MG63 (cell line): ENCODE measurements at places on chromosomes 3 and 15. TPM values are rescaled to one million over a fixed set of nuclear protein-coding genes. Genes with fewer than 3 reads are reported as not detected.
A peak's percentile ranks its signal among the peaks of the same experiment; 100 is the strongest.

Gene EFCC1
- total RNA-seq, result not detected in 2 replicates

Gene GXYLT2
- 0.81 and 0.89 TPM in 2 replicates for total RNA-seq

DNA sequence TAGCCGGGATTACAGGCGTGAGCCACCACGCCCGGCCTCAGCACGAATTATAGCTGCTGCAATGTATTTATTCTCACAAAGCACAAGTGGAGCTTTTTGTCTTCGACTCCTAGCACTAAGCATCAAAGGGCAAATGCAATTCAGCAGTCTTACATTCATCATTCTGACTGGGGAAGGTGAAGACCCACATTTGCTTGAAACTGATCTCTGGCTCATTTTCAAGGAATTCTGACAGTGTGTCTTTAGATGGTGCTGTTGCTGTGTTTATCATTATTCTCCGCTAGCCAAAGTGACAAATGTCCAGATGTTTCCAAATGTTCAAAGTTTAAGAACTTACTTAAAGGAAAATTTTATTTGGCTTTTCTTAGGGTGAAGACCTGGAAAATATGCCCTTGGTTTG, 55.9 kb downstream of the SGO1 start:
- DNase-seq, result no peak

Gene SLC28A1
- not detected in 2 replicates for total RNA-seq

Gene A4GNT
- total RNA-seq, result not detected in 2 replicates

- no peak for DNase-seq
Observed at GRCh38 chr15:70526974-70527325, 236.4 kb downstream of the UACA start.

Gene TEX55
- not detected in 2 replicates for total RNA-seq

- no peak for DNase-seq
Observed at GRCh38 chr3:42013691-42014457, 52.0 kb upstream of the ULK4 start.

Gene PIGZ
- 3.0 TPM in 1 of 2 replicates, not detected in the other for total RNA-seq

- no peak for DNase-seq
Observed at GRCh38 chr15:45544266-45545023, 21.9 kb upstream of the SLC30A4 start.

Gene DOCK3
- 0.26 TPM in 1 of 2 replicates, not detected in the other for total RNA-seq

DNA sequence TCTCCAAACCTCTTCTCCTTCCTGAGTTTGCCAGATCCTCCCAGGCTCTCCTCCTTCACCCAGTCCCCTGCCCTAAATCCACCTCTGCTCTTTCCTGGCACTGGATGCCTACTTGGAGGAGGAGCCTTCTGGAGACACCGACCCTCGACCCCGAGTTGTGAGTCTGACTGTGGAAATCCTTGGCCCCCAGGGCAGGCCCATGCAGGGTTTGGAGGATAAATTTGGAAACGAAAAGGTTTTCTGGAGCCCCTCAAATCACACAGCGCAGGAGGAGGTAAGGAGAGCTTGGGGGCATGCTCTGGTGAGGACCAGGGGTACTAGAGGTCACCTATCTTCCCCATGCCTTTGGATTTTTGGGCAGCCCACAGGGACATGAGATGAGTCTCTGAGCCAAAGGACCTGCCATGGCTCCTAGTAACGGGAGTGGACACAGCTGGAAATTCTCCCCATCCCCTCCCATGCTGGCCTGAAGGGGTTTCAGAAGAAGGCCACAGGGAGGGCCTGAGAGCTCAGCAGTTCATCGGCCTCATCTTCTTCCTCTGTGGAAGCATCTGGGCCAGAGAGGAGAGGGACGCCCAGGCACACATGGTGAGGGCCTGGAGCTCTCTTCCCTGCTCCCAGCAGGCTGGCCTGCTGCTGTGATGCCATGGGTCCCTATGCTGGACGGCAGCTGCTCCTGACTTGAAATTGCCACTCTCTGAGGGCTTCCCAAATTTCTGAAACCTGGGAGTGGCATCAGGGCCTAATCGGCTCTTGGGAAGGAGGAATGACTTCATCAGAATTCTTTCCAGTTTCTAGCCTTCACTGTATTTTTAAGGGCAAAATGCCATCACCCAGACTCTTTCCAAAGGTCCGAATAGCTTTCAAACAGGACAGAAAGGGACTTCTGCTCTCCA, 68.6 kb upstream of the ITGA11 start:
- no peak for DNase-seq

Gene DNAH12
- not detected in 2 replicates for total RNA-seq

- no peak for DNase-seq
Observed at GRCh38 chr15:39100106-39100660, 480.7 kb upstream of the THBS1 start.

- no peak for DNase-seq
Observed at GRCh38 chr15:74642348-74642733, 26.7 kb downstream of the CLK3 start.

- DNase-seq, result peak; percentile 78
Observed at GRCh38 chr15:63487076-63487757, 17.2 kb upstream of the USP3 start.

DNA sequence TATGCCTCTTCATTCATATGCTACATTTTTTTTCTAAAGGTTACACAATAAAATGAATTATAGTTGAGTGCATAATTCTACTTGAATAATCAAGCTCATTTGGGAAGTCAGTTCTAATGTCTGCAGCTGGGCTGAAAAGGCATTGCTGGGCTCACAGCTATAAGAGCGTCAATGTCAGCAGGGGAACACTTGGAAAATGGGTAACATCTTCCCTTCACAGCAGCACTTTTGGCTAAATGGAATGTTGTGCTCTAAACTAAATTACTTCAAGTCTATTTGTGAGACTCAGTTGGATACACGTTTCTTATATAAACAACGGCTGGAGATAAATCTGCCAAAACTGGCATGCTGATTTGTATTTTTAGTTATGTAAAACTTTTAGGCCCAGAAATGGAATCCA, 357.8 kb downstream of the TBL1XR1 start:
- no peak for DNase-seq

GRCh38 chr15:74405823-74406222, 27.9 kb downstream of the SEMA7A start:
- DNase-seq, result no peak

DNA sequence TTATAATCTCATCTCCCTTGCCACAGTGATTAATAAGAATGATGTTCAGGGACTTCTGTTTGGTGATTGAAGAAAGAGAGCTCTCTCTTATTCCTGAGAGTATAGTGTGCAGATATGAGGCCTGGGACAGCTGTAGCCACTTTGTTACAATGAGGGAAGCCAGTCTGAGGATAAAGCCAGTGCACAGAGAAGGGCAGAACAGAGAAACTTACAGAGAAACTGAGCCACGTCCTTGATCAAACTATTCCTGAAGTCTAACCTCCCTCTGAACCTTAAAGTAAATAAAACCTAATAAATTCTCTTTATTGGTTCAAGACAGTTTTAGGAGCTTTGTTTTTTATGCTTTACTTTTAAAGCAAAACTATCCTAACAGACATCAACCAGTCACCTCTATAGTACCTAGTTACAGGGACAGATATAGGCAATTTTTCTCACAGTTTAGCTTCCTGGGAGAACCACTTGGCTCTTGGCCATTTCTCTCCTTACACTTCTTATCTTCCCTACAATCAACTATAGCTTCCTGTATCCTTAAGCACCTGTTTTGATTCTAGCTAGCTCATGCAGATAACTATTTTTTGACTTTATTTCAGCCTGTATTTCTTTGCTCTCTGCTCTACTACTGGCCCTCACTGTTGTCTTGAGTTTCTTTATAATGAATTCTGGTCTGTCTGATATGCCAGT, 284.4 kb downstream of the SHQ1 start:
- no peak for DNase-seq

Gene DNASE1L3
- not detected in 2 replicates for total RNA-seq

Gene SLC28A2
- total RNA-seq, result not detected in 2 replicates

DNA sequence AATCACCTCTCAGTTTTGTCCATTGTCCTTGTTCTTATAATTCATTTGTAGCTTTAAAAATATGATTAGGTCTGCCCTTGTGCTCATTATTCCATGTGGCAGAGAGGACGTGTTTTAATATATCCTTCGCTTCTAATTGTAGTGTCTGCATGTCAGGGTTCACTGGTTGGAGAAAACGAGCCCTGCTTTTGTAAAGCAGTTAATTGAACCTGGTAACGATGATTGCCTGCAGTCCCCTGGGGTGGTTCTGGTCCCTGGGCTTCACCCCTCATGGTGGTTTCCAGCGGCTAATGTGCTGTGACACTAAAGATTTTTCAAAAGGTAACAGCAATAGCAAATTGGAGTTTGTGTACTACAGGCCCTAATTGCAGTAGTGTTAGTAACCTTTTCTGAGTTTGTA, 299.6 kb downstream of the CACNA2D3 start:
- DNase-seq, result no peak

Gene CADPS
- 0.07 and 0.22 TPM in 2 replicates for total RNA-seq

GRCh38 chr3:71370467-71370866, 213.1 kb downstream of the FOXP1 start:
- no peak for DNase-seq

DNA sequence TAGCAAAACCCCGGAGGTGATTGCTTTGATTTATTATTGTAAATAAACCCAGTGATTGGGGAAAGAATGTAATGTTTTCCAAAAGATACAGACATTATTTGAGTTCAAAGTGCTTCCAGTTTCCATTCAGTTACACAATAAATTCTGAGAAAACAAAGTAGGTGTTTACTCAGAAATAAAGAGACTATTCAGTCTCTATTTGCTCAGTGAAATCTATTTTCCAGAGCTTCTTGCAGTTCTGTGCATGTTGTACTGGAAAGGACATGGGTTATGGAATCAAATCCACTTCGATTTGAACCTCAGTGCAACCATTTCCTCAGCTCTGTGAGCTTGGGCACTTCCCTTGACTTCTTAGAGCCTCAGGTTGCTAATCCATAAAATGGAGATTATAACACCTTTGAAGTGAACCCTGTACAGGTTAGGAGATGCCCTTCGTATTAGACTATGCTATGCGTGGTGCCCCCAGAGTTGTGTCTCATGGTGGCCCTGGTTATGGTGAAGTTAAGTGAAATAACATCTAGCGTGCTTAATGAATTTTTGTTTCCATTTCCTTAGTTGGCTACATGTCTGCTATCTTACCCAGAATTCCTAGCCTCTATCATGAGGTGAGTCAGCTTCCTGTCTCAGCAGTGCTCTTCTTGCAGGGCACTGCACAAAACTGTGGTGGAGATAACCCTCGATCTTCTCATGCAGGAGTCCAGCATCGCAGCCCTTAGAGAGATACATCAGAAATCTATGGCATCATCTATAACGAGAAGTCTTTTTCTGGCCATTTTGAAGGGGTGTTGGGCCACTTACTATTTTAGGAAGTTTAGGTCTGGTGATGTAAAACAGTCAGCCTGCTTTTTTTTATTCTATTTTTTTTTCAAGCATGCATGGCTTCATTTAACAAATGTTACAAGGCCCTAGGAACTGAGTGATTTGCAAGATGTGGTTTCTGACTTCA, 97.7 kb downstream of the RPL39L start:
- DNase-seq, result no peak

Gene CLEC3B
- total RNA-seq, result 0.10 and 2.0 TPM in 2 replicates

- no peak for DNase-seq
Observed at GRCh38 chr15:38674448-38674847, 109.8 kb upstream of the RASGRP1 start.

Gene NMNAT3
- 0.37 and 1.6 TPM in 2 replicates for total RNA-seq

Gene ZXDC
- 16.3 and 22.2 TPM in 2 replicates for total RNA-seq

GRCh38 chr3:120151791-120152190, 57.5 kb upstream of the GSK3B start:
- no peak for DNase-seq

Gene MED12L
- total RNA-seq, result not detected in 2 replicates

- no peak for DNase-seq
Observed at GRCh38 chr3:169602482-169602881, 61.0 kb downstream of the MECOM start.

Gene SNX1
- 80.1 and 97.9 TPM in 2 replicates for total RNA-seq

- DNase-seq, result no peak
Observed at GRCh38 chr15:73370151-73370550, 1.4 kb upstream of the HCN4 start.

Gene MEGF11
- 0.10 TPM in 1 of 2 replicates, not detected in the other for total RNA-seq

GRCh38 chr3:123802007-123802625, 82.0 kb downstream of the MYLK start:
- no peak for DNase-seq
